ENCODE measurements at places on chromosomes 3 and 15.
A peak's percentile ranks its signal among the peaks of the same experiment; 100 is the strongest.

- DNase-seq, result no peak
Measured at GRCh38 chr3:37493485-37494080, 319.2 kb upstream of the LRRFIP2 start.

DNA sequence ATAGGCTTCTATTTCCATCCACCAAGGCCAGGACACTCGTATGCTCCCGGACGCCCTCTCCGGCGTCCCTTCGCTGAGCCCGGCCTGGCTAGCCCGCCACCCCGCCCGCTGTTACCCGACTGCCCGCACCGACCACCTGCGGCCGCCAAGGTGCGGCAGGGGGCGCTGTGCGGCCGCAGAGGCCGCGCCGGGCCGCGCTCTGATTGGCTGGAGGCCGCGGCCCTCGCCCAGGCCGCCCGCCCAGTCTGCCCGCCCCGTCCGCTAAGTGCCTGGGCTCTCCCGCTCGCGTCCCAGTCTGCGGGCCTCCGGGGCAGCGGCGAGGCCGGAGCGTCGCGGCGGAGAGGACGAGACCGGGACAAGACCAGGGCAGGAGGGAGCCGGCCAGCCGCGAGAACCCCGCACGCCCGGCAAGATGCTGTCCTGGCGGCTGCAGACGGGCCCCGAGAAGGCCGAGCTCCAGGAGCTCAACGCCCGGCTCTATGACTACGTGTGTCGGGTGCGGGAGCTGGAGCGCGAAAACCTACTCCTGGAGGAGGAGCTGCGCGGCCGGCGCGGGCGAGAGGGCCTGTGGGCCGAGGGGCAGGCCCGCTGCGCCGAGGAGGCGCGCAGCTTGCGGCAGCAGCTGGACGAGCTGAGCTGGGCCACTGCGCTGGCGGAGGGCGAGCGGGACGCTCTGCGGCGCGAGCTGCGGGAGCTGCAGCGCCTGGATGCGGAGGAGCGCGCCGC, at the start of gene SYNM:
TSS of gene SYNM (plus strand) at position 293 of the 726 bp plus-strand sequence. CDS start at position 413, 120 bp downstream.
- no peak for DNase-seq

DNA sequence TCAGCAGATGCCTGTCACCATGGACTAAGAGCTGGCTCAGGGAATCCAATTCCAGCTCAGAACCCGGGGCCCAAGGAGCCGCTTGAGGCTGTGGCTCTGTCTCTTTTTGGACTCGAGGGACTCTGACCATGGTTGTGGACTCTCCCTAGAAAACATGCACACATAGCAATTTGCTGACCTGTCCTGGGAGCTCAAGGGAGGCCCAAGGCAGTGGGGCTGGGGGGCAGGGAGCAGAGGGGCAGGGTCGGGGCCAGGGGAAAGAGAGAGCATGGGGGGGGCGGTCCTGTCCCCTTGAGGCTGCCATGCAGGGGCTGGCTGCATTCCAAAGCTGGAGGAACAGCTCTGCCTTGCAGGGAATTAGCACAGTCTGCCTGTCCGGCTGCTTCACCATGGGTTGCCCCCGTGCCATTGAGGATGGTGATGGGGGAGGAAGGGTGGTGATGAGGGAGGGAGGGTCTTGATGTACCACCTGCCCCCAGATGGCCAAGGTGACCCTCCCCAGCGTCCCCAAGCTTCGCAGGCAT, 190.1 kb downstream of the GOLGA6L6 start:
- DNase-seq, result no peak

- no peak for DNase-seq
Measured at GRCh38 chr3:80753021-80753420, 985.2 kb upstream of the ROBO1 start.

GRCh38 chr15:56468401-56468800, 3.5 kb upstream of the MNS1 start:
- DNase-seq, result peak; percentile 30

- DNase-seq, result peak; percentile 18
Measured at GRCh38 chr15:59997070-59997701, 6.9 kb upstream of the FOXB1 start.

- no peak for DNase-seq
Measured at GRCh38 chr3:194184265-194184751, 48.4 kb downstream of the HES1 start.

DNA sequence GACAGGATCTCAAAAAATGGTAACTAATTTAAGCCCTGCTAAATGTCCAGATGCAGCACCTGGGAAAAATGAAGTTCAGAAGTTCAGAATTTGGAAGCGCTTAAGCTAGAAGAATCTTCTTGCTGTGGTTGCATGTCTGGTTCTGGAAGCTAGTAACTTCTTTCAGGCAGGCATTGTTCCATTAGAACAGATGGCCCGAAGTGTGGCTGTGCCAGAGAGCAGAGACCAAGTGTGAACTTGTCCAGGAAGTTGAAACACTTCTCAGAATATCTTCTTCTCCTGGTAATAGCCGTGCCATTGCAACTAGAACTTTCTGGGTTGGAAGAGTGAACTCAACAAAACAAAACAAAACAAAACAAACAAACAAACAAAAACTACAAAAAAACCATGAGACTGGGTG, 80.0 kb downstream of the MITF start:
- no peak for DNase-seq

DNA sequence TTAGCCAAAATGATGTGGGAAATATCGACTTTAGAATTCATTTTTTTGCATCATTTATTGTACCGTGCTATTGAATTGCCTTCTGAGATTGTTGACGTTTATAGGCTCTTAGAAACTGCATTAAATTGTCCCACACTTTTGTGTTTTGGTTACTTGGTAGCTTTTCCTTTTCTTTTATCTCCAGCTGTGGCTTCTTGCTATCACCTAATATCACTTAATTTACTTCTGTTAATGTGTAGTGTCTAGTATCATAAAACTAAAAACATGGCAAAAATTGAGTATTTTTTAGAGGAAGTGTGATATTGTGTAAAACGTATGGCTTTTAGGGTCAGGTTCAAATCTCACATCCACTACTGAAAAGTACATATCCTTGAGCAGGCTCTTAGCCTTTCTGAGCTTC, 11.2 kb downstream of the TMOD3 start:
- DNase-seq, result no peak

DNA sequence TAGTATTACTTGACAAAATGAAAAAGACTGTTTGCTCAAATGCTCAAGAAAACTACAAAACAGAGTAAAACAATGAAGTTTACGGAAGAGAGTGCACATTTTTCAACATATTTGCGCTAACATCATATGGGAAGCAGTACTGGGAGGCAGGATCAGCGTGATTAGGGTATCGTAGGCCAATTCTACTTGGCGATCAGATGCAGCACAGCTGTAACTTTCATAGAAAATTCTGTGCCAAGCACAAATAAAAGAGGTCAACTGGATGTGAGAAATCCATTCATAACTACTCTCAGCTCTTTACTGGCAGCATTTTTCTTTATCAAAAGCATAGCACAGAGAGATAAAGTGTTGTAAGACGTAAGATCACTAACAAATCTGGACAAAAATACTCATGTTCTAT, 1196.3 kb upstream of the GBE1 start:
- no peak for DNase-seq

DNA sequence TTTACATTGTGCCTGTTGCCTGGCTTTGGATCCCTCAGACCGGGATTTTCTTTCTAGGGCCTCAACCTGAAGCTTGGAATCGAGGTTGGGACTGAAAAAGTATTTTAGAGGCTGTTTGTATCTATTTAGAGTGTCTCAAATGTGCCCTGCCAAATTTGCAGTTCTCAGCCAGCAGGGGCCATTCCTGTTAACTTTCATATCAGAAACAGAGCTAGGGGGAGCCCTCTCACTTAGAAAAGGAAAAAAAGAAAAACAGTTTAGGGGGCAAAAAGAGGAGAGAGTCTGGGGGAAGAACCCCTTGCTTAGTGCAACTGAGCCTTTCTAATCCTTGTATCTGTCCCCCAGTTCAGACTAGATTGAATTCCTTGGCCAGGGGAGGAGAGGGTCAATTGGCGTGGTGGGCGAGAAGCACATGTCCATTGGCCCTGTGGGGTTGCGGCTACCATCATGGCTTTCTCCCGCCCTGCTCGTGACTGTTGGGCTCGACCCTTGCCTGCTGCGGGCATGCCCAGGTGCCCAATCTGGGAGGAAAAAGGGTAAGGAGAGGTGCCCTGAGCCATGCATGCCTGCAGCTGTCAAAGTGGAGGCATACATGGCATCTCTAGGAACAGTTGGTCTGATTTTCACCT, 101.6 kb downstream of the CFAP44 start:
- DNase-seq, result no peak

GRCh38 chr3:151559736-151560135, 98.9 kb upstream of the IGSF10 start:
- no peak for DNase-seq

GRCh38 chr3:190626951-190627620, 113.2 kb downstream of the IL1RAP start:
- no peak for DNase-seq

GRCh38 chr3:22858486-22858885, 344.6 kb upstream of the UBE2E2 start:
- no peak for DNase-seq

- DNase-seq, result no peak
Measured at GRCh38 chr3:51930439-51930838, 11.3 kb downstream of the RRP9 start.

DNA sequence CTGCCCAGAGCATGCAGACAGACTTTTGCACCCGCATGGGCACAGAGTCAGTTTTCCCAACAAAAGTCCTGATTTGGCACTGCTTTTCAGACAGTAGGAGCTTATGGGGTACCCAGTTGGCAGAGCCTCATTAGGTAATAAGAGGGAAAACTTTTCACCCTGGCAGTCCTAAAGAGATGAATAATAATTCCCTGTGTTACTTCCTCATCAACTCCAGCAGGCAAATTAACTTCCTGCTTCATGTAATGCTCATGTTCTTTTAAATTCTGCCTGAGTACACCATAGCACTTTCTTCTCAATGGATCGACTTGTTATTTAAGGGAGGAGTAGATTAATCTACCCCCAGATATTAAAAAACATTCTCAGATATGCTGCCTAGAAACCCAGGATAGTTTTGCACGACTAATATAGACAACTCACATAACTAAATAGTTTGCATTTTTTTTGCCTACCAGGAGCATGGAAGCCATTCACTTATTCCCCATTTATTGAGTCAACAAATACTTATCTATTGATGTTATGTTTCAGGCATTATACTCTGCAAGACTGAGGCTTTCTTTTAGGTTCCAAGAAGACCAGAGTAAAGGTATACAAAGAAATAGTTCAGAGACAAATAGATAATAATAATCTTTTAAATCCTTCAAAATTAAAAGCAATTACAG, 214.5 kb downstream of the KCNMB2 start:
- no peak for DNase-seq

- DNase-seq, result no peak
Measured at GRCh38 chr3:32352563-32352962, 39.1 kb upstream of the CMTM7 start.

DNA sequence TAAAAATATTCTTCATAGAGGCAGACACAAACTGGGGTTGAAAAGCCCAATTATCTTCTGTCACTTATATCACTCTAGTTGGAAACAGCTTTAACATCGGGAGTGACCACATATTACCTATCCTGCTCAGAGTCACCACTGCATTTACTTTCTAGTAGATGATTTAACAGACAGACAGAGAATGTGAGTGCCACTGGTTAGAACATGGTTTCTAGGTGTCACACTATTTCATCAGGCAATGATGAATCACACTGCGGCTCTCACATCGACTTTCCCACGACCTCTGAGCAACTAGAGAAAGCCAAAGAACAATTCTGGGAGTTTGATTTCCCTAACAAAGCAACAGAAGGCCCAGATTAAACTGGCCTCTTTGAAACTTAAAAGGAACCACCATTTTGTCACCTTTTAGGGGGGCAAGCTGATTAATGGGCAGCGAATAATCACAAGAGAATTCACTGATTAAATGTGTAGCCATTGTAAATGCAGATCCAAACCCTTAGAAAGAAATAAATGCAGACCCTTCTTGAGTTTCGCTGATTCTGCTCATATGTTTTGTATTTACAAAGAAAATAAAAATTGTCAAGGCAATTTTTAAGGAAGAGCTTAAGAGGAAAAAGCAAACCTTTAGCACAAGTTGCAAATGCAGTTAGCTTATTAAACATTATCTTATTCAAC, 112.6 kb upstream of the KBTBD8 start:
- DNase-seq, result no peak

GRCh38 chr3:126880901-126881300, 102.0 kb upstream of the PLXNA1 start:
- no peak for DNase-seq

GRCh38 chr3:107855710-107856109, 235.1 kb downstream of the CD47 start:
- no peak for DNase-seq

- DNase-seq, result no peak
Measured at GRCh38 chr15:38144921-38145320, 107.7 kb upstream of the SPRED1 start.

DNA sequence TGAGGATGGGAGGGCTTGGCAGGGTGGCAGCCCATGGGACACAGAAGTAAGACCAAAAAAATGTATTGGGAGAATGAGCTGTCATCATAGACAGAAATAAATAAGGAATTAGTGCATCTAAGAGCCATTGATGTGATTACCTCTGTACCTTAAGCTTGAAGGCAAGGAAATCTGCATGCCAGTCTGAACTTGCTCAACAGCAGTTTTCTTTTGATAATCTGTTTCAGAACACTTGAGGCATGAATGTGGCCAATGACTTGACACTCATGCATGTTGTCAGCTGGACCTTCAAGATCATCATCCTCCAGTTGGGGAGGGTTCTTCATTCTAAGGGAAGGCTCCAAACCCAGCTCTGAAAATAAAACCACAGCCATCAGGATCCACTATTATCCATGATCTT, 148.5 kb downstream of the DCLK3 start:
- no peak for DNase-seq

DNA sequence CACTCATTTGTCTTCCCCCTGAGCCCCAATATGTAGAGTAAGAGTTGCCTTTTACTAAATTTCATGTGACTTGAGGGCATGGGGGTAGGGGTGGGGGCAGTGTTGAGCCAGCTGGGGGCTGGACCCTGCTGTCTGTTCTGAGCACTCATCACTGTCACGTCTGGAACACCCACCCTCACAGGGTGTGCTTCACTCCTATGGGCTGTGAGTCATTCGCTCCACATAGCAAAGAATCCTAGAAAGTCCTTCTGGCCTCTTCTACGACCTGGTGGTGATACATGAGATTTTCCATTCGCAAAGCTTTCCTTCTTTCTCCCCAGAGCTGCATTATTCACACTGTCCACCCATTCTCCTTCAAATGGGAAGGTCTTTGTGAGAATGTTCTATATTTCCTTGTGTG, 43.6 kb upstream of the MGLL start:
- no peak for DNase-seq

GRCh38 chr3:12977117-12977808, 96.0 kb downstream of the IQSEC1 start:
- no peak for DNase-seq

DNA sequence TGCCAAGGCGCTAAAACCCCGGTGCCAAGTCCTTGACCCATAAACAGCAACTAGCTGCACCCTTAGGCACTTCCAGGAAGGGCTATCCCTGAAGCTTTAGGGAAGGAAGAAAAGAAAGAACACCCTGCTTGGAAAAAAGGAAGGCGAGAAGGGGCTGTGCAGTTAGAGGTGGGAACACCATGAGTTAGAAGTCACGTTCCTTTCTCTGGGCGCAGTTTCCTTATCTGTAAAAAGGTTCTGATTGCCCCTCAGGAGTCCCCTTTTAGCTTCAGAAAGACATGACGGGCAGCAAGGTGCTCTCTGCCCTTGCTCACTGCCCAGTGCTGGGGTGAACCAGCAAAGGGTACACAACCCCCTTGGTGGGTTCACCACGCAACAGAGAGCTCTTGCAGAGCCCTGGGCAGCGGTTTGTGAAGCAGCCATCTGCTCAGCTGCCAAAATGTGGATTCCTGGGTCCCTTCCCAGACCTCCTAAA, 798 bp downstream of the GCHFR start:
- no peak for DNase-seq

GRCh38 chr3:122019493-122019892, 2.6 kb downstream of the ILDR1 start:
- no peak for DNase-seq

Measured in GM12864 (cell line).